ENCODE measurements at places on chromosomes 5 and 9.

GRCh38 chr5:101212942-101213514, 309.9 kb upstream of the ST8SIA4 start:
- DNase-seq = no peak

DNA sequence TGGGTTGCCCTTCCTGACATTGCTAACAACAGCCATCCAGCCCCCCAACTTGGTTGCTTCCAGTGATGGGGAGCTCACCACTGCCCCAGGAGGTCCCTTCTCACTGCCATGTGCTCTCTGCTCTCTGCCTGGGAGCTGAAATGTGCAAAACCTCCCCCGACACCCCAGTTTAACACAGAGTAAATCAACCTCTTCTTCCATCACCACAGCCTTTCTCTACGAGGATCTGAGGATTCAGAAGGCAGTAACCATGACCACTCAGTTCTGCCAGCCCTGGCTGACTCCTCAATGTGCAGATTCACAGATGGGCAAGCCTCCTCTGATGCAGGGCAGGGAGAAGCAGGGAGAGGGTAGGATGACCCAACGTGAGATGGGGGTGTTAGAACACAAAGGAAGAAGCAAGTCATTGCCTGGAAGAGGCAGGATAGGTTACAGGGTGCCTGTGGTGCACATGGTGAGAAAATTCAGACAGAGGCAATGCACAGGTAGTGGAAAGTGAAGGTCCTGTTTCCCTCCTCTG, 185.0 kb downstream of the DAB2IP start:
- DNase-seq = no peak

DNA sequence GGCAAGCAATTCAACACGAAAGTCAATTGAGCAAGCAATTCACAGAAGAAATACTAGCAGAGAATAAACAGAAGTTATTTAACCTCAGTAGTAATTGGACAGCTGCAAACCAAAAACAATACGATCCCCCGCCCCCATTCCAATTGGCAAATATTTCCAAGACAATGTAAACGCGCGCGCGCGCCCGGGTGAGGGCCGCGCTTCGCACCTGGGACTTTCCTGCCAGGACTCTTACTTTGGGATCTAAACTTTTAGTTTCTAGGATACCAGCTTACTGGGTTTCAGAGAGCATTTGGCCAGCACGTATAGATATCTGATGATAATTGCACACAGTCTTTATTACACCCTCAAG, 8.6 kb downstream of the RUFY1 start:
- peak; percentile 34 for DNase-seq

DNA sequence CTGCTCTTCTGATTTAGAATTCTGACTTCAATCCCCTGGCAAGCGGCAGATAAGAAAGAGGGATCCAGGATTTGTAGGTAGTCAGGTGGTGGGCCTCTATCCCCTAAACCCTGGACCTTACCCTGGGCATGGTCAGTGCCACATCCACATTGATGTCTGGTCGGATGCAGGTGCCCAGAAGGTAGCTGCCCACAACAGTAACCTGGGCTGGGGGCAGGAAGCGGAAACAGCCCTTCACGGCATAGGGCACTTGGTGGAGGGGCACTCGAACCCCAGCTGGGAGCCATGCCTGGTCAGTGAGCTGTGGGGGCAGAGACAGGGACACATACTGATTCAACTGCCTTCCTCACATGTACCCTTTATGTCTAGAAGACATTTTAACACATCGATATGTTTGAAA, 3.8 kb downstream of the NOL6 start:
- DNase-seq = no peak

GRCh38 chr5:2282893-2283292, 400.2 kb upstream of the IRX4 start:
- no peak for DNase-seq

DNA sequence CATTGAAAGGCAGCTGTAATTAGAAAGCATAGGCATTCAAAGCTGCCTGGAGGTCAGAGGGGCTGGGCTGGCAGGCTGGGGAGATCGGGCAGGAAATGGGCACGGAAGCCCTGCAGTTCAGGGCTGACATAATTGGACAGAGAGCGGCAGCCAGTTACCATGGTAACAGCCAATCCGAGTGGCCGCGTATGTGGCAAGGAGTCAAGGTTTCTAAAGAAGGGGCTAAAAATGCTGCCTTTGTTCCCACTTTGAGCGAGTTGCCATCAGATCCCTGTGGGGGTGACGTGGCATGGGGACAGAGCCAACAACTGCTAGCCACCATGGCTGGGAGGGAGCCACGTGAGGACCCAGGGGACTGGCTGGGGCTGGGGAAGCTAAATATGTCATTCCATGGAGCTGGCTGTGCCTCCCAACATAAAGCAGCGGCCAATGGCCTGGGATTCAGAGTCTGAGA, 44.7 kb upstream of the NDFIP1 start:
- DNase-seq = peak; percentile 74

DNA sequence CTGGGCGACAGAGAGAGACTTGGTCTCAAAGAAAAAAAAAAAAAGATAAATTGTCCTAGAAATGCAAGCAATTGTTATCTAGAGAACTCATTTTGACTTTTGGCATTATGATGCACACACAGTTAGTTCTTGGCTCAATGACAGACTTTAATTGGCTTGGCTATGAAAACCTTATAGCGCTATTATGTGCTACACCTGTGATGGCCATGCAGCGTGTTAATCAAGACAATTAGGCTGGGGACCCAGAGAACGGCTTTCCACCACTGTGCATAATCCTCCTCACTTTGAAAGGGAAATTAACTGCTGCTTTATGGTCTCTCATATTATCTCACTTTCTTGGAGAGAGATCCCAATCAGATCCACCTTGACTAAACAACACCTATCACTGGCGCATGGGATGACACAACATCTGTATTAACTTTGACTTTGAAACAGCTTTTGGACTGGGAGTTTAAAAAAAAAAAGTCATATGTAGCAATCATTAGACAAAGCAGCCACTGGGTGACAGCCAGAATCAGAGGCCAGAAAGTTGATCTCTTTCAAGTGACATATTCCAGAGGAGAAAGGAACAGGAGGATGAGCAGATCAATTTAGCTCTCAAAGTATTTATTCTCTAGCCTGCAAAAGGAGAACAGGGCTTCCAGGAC, 132.5 kb downstream of the PPP2R2B start:
- no peak for DNase-seq

GRCh38 chr5:5158472-5158895, 18.4 kb downstream of the ADAMTS16 start:
- no peak for DNase-seq

DNA sequence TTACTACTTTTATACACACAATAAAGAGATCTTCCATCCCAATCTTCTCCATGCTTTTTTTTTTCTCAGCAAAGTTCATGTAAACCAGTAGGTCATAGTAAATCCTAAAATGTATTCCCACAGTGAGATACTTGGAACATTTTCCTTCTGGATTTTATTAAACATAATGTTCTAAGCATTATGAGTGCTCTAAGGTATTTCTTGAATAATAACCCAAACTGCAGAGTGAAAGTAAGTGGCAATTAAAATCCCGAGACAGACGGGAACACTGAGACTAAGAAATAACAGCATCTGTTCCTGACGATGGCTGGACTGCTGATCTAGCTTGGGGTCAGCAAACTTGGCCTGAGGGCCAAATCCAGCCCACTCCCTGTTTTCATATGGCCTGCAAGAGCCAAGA, 359.8 kb downstream of the ARL15 start:
- no peak for DNase-seq

GRCh38 chr9:131405428-131405827, 11.5 kb downstream of the PRRC2B start:
- DNase-seq = peak; percentile 89
